ENCODE measurements at places on chromosomes 7 and 10.
A peak's percentile ranks its signal among the peaks of the same experiment; 100 is the strongest.

DNA sequence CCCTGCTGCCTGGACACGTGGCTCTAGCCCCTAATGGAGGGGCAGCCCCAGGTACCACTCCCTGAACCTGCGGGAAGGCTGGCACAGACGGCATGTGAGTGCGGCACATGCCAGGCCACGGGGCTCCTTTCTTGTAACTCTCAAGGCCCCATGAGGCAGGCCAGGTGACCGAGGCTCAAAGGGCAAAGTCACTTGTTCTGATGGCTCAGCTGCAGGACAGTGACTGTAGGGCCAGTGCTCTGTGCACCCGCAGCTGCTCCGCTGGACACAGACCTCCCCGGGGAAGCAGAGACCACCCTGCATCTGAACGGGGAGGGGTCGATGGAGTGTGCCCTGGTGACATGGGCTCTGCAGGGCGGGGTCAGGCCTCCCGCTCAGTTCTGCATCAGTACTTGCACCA lies 55.3 kb downstream of the PTPRE start:
- DNase-seq = no peak

- DNase-seq = no peak
These were observed 580.5 kb downstream of the AUTS2 start for GRCh38 chr7:70178787-70179186.

DNA sequence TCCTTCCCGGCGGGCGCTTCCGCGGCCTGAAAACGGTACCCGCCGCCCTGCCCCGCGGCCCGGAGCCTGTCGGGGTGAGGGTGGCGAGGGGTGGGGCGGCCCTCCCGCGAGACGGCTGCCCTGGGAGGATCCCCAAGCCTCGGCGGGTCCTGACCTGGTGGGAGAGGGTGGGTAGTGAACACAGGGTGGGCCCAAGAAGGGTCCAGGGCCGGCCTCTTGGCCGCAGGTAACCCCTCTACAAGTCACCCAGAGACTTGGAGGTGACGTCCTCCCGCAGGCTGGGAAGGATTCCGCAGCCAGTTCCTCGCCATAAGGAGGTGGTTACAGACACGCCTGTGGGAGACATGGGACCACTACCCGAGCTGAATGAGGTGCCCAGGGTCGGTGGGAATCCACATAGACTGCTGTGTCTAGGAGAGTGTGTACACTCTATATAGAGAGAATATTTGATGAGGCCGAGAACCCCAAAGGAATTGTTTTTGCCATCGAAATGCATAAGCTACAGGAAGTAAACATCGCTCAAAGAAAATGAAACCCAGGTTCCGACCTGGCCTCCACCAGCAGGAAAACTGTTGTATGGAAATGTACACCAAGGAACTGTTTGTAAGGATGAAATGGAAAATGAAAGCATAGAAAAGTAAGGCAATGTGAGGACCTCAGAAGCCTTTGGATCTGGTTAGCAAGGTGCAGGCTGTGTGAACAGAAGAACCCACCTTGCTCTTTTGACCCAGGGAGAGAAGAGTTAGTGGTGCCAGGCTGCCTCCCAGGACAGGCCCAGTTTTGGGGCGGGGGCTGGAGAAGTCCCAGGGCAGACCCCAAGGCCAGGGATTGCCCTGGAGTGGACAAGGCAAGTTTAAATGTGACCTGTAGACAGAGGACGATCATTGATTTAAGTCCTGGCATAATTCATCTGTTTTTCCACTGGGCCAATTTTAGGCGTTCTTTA lies 659 bp downstream of the OPTN start:
- DNase-seq = peak; percentile 23

- peak; percentile 47 for DNase-seq
These were observed 8.3 kb upstream of the ATP6V0E2 start for GRCh38 chr7:149865437-149865836.

GRCh38 chr7:87517136-87517815 lies 41.8 kb upstream of the ABCB4 start:
- DNase-seq = no peak

GRCh38 chr10:71299071-71299785 lies 19.8 kb upstream of the SLC29A3 start:
- DNase-seq = no peak

DNA sequence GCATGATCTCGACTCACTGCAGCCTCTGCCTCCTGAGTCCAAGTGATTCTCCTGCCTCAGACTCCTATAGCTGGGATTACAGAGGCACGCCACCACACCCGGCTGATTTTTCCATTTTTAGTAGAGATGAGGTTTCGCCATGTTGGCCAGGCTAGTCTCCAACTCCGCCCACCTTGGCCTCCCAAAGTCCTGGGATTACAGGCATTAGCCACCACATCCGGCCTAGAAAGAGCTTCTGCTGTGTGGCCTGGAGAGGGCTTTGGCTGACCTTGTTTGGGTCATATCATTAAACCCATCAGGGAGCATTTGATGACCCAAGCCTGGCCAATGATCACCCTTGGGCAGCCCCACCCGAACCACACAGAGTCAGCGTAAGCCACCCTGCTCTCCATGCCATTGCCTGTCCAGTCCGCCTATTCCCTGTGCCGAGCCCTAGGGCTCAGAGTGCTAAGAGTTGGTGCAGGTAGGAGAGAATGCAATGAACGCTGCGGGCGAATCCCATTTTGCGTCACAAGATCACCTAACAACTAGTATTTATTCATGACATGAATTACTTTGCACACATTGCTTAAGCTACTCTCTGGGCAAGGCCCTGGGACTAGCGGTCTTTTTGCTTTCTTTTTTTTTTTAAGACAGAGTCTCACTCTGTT lies 22.3 kb upstream of the GDI2 start:
- no peak for DNase-seq

- DNase-seq = no peak
These were observed 54.0 kb upstream of the HECW1 start for GRCh38 chr7:43058271-43059066.

DNA sequence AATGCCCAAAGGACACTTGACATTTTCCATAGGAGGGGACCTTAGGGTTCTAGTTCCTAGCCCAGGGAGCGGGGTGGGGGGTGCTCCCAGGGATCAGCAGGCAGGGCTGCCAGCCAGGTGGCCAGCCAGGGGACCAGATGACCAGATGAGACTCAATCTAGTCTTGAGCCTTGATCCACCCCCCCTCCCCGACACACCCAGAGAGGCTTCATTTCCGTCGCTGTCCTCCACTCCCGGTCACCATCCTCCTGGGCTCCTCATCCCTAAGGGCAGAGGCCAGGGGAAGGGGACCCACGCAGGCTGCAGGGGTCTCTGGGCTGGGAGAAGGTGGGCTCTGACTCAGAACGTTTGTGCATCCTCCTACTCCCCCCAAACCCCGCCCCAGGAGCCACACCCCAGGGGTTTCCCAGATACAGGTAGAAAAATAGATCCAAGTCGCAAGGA lies 1.0 kb downstream of the STX1A start:
- DNase-seq = no peak

- no peak for DNase-seq
These were observed 1.8 kb downstream of the RBP3 start for GRCh38 chr10:47349941-47350371.

GRCh38 chr10:6647811-6648526 lies 67.9 kb upstream of the PRKCQ start:
- peak; percentile 52 for DNase-seq

DNA sequence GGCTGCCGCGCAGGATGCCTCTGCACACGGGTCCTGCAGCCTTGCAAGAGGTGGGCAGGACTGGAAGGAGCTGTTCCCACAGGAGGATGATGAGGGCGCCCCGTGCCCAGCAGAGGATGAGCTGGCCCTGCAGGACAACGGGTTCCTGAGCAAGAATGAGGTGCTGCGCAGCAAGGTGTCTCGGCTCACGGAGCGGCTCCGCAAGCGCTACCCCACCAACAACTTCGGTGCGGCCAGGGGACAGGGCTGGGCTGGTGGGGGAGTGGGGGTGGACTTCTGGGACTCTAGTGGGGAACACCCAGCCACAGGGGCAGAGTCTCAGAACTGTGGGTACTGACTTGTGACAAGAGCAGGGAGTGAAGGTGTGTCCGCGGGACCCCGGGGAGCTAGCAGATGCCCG lies 16.0 kb downstream of the ZFYVE27 start:
- DNase-seq = no peak

DNA sequence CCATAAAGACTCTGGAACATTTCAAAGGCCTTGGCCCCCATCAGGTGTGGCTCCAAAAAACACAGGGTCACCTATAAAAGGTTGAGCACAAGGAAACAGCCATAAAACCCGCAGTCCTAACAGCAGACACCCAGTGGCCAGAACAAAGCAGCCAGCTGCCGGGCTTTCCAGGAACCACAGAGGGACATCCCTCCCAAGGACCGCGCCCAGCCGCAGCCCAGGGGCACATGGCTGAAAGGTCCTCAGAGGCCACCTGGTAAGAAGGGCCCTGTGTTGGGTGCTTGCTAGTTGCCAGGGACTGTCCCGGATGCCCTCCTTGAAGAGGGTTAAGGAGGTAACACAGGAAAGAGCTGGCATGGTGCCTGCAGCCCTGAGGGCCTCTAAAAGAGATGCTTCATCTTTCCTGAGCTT lies 32.7 kb downstream of the KCNMA1 start:
- DNase-seq = no peak

- no peak for DNase-seq
These were observed 28.2 kb downstream of the MINDY4 start for GRCh38 chr7:30799206-30799975.

DNA sequence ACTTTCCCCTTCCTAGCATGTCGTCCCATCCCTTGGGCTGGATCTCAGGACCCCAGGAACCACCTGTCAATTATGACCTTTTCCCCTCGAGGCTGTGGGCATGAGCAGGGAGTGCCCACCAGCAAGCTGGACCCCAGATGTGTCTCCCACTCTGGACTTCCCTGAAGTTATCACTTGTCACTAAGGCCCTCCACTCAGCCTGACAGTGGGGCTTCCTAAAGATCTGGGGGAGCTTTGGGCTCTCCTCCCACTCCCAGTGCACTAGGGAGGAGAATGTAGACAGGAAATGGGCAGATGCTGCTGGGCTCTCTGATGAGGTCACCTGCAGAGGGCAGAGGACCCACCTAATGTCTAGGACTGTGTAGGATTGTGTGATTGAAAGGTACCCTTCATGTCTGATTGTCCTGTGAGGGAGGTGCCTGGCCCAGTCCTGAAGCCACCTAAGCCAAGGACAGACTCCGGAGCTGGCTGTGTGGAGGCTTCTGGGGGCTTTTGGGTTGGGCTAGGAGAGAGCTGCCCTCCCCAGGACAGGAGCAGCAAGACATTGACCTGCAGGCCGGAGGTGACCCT lies 18.7 kb downstream of the MYO1G start:
- DNase-seq = no peak

DNA sequence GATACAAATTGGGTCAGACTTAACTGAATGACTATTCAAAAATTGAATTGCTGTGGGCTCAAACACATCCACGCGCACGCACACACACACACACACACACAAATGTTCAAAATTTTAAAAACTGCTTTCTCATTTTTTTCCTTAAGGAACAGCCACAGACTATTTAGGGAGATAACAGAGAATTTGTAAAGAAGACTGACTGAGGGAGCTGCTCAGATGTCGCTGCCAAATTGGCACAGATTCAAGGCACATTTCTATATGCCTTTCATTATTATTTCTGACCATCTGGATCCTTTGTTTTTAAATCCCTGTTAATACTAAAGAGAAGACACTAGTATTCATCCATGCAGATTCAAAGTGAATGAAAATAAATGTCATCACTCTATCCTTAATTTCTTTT lies 154.8 kb downstream of the DGKB start:
- no peak for DNase-seq

GRCh38 chr10:68084469-68084868 lies 9.4 kb upstream of the HERC4 start:
- DNase-seq = no peak

GRCh38 chr10:36336315-36336714 lies 694.2 kb upstream of the FZD8 start:
- DNase-seq = no peak

- DNase-seq = no peak
These were observed 895 bp upstream of the ZNF804B start for GRCh38 chr7:88758381-88759229.

DNA sequence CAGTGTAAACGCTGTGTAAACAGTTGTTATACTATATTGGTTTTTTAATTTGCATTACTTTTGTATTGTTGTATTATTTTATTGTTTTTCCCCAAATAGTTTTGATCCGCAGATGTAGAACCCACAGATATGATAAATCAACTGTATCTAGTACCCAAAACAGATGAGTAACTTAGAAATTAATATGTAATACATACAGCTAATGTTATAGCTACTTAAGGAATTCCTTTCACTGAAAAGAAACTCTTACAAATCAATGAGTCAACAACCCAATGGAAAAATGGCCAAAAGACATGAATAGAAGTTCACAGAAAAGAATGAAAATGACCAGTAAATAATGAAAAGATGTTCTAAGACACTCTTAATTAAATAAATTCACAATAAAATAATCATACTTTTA lies 32.3 kb upstream of the ARL4A start:
- DNase-seq = no peak

GRCh38 chr7:100614308-100614861 lies 2.0 kb downstream of the MOSPD3 start:
- no peak for DNase-seq

GRCh38 chr10:26213157-26213800 lies 3.3 kb upstream of the GAD2 start:
- no peak for DNase-seq

- no peak for DNase-seq
These were observed 709.1 kb upstream of the FZD8 start for GRCh38 chr10:36351159-36351558.

GRCh38 chr7:92325173-92325572 lies 79.4 kb downstream of the ANKIB1 start:
- DNase-seq = no peak

GRCh38 chr7:132300599-132301277 lies 275.5 kb downstream of the PLXNA4 start:
- no peak for DNase-seq

- DNase-seq = peak; percentile 43
These were observed 10.1 kb downstream of the AVPI1 start for GRCh38 chr10:97676770-97677581.

DNA sequence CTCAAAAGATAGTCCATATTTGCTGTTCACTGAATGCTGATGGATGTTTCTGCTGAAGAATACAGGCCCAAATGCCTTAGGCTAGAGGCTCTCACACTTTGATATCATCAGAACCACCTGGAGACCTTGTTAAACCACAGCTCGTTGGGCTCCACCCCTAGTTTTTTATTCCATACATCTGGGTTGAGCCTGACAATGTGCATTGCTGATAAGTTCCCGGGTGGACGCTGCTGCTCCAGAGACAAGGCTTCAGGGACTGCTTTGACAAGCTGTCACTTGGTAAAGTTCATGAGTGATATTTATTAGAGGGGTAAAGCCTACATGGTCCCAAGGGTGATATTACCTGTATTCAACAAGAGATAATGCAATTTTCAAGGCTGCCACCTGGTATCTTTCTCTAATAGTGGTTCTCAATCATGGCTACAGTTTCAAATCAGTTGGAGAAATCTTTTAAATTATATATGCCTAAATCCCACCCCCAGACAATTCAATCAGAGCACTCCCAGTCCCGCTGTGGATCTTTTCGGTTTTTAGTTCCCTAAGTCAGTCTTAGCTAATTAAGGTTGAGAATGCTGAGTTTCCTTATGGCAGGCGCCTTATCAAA lies 107.1 kb upstream of the GSDME start:
- no peak for DNase-seq
